Amniotic stem cell (primary cell): ENCODE measurements at places on chromosomes 4 and X.

DNA sequence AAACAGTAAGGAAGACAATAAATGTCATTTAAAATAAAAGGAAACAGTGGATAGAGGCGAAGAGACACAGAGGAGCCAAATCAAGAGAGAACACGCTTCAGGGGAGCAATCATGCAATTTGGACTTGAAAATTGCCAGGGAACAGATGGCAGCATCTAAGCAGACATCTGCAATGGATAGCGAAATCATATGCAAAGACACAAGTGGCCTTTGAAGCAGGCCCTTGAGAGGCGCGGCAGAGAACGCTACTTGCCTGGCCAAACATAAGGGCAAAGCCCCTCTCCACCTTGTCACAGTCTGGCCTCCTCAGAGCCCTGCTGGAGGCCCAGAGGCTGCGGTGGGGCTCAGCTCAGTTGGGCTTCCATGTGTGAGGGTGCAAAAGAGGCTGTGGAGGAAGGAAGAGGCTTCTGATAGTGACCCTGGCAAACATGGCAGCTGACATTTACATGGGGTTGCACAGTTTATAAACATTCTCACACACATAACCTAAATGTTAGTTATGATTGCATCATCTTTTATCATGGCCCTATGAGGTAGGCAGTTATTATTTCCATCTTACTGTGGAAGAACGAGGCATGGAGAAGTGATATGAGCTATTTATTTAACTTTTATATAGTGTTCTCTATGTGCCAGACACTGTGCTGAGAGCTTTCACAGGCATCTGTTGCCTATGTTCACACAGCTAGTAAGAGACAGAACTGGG, 18.3 kb downstream of the ADGRG4 start:
- DNase-seq = no peak

DNA sequence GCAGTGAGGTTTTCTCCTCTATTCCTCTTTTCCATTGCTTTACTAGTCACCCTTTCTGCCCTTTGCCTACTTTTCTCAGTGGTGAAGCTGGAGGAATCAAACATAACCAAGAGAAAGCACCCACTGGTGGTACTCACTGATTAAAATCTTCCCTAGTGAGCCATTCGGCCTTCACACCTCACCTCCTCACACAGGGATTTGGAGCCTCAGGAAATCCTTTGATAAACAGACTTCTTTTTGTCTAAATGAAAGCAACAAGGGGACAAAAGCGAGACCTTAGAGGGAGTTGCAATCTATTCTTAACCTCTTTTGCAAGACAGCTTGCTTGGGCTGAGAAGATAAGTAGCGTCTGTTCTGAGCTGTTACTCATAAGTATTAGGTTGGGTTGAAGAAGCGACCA, 572.6 kb downstream of the ZNF674 start:
- no peak for DNase-seq

DNA sequence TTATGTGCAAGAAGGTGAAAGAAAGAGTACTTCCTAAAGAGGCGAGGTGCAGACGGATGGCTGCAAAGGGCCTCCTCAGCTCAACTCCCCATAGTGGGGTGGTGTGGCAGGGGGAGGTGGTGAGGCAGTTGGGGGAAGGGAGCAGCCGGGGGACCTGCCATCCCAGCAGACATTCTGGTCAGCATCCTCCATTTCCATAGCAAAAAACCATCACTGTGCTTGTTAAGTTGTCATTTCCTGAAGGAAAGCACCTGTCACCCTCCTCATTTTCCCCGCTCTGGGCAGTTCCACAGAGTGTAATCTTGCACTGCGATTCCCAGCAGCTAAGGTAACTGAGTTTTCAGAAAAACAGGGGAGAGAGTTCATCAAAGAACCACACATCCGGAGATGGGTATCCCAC, 51.5 kb downstream of the TSPAN5 start:
- no peak for DNase-seq

DNA sequence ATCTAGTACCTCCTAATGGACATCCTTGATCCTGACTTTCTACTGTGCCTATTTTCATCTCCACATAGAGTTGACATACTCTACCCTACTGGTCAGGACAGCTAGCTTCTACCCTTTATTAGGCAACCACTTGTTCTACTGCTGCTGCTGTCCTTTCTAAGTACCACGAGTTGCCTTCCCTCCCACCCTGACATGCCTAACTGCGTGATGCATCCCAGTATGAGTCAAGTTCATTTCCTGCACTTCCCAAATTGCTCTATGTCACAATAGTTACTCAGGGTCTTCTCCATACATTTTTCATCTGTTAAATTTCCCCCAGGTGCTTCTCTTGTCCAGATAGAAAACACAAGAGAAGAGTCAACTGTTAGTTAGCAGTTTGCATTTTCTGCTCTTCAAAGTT, 133.4 kb downstream of the TBC1D19 start:
- DNase-seq = peak; percentile 16

DNA sequence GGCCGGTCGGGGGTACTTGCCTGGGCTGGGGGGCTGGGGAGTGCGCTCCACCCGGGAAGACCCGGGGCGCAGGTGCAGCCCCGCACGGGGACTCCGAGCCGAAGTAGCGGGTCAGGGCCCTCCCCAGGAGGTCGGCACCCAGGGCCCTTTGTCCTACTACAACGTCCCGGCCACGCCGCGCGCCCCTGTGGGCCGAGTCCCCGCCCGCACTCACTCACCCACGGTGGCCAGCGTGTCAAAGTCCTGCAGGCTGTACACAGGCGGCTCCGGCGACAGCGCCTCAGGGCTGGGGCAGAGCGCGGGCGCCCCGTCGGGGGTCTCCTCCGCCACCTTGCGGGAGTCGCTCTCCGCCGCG, 602 bp downstream of the PRKX start:
- no peak for DNase-seq

DNA sequence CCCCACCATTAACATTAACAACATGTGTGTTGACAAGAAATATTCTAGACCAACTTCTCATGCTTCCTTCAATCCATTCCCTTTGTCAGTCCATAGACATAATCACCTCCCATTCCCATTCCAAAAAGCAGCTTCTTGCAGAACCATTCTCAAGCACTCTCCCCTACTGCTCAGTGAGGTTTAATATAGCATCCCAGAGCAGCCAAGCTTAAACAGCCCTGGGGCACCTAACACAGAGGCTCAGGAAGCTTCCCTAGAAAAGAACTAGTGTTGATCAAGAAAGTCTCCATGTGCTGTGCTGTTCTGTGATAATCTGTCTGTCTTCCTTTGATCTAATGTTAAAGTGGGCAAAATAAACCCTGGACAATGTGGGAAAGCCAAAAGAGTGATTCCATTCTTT, 174.2 kb upstream of the NOCT start:
- no peak for DNase-seq

DNA sequence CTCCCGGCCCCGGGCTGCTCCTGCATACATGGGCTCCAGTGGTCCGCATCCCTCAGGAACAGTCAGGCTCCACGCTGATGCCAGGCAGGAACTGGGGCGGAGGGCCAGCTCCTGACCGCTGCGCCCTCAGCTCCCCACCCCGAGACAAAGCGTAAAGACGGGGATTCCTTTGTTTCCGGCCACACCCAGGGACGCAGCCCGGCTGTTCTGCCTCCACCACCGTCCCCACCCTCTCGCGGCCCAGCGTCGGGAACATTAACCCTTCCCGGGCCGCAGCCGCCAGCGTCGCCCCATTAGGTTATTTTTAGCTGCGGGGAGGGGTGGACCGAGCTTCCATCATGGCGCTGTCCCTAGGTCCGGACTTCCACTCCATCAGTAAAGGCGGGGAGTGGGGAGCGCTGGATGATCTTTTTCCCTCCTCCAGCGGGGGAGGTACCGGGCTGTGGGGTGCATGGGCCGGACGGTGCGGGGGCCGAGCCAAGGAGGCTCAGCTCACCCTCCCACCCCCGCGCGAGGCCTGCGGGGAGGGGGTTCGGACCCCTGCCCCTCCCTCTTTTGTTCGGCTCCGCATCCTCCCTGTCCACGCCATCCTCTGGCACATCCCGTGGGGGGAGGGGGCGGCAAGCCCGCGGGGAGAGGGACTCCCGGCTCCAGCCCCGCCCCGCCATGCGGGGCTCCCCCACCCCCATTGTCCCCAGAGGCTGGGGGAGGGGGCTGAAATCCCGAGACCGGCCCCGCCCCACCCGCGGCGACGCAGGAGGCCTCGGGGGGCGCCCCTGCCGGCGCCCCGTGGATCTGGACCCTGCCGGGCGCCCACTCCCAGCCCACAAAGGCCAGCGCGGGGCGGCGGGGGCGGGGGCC, 5.3 kb downstream of the CRMP1 start:
- no peak for DNase-seq

DNA sequence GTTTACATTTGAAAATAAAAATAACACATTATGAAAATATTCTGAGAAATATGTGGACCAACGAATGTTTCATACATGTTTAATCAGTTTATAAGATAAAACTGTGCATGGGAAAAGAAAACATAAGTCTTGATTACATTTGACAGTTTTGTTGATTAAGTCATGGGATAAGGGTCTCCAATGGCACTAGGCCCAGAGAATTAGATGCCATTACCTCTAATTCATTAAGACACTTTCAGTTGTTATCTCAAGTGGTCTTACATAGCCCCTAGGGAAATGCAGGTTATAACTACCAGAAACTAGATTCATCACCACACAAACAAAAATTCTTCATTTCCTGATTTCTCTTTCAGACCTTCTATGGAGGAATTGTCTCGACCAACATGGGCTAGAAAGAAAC, 300.8 kb downstream of the PCDH7 start:
- DNase-seq = no peak

DNA sequence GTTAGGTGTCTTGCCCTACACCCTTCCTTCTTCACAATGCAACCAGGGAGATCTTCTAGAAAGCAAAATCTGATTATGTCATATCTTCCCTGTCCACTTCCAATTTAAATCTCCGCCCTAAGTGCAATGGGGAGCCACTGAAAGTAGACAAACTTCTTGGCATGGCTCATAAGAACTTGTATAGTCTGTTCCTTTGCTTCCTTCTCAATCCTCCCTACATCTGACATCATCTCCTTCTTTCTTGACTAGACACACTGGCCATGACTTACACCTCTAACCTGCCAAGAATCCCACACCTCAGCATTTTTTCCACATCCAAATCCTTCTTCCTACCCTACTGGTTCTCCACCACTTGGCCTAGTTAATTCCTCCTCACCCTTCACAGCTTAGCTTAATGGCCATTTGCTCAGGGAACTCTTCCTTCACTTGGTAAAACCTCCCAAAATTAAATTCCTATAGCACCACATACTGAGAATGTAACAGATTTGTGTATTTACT, 55.1 kb downstream of the NCAPG start:
- no peak for DNase-seq

GRCh38 chr4:167359711-167360110, 125.4 kb upstream of the SPOCK3 start:
- no peak for DNase-seq

- DNase-seq = no peak
Measured at GRCh38 chr4:78100060-78100459, 42.9 kb downstream of the FRAS1 start.

- no peak for DNase-seq
Measured at GRCh38 chr4:184309241-184310170, 91.8 kb upstream of the ENPP6 start.

- no peak for DNase-seq
Measured at GRCh38 chrX:68432648-68433047, 647 bp downstream of the OPHN1 start.

- DNase-seq = no peak
Measured at GRCh38 chr4:71697031-71697430, 86.8 kb downstream of the GC start.

DNA sequence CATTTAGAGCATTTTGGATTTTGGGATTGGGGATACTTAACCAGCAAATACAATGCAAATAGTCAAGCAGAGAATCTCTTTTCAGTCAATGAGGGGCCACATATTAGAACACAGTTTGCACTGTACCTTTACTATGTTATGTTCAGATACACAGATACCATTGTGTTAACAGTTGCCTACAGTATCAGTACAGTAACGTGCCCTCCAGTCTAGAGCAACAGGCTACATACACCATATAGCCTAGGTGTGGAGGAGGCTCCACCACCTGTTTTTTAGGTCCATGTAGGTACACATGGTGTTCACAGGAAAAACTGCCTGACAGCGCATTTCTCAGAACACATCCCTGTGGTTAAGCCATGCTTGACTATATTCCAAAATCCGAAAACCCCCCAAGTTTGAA, 9.1 kb downstream of the GRPEL1 start:
- DNase-seq = no peak

GRCh38 chr4:182969651-182970279, 52.6 kb upstream of the DCTD start:
- no peak for DNase-seq

GRCh38 chrX:46959101-46959500, 46.9 kb downstream of the JADE3 start:
- DNase-seq = no peak

GRCh38 chrX:110216027-110216426, 101.9 kb downstream of the AMMECR1 start:
- DNase-seq = no peak

GRCh38 chrX:141341341-141341740, 99.0 kb upstream of the SPANXC start:
- peak; percentile 18 for DNase-seq

DNA sequence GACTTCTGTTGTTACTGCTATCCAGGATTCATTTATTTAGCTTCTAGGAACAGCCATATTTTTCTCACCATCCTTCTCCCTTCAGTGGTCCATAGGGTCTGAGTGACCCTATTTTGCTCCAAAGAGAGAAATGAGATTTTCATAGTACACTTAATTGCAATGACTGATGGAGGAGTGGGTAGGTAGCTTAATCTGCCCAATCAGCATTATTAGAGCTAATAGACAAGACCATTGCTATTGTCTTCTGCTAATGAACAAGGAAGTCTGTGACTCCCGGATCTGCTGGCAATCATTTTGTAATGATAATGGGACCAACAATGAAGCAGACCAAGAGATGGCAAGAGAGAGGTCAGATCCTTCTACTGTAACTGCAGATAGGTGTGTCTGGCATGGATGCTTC, 271.4 kb upstream of the SLC7A11 start:
- no peak for DNase-seq

DNA sequence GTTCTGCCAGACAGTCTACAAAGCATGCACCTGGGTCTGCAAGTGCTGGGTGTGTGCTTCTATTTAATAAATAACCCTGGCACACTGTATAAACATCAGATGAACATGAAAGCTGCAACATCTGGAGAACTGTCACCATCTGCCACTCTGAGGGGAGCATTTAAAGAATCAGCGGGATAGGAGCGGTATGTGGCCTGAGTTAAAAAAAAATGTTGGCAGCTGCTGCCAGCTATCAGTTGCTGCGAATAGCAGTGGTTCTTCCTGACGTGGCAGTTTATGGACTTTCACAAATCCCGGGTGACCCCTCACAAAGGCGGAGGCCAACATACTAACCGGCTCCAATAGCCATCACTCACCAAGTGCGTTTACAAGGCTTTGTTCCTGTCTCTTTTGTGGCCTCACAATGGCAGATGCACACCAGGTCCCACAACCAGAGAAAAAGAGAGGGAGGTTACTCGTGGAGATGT, 95.1 kb downstream of the RASL11B start:
- DNase-seq = no peak

GRCh38 chr4:179709961-179710624, 2267.9 kb upstream of the AGA start:
- DNase-seq = no peak

GRCh38 chr4:8353912-8354453, 84.4 kb downstream of the HTRA3 start:
- DNase-seq = peak; percentile 39
